ENCODE measurements at places on chromosomes 3 and 15.

DNA sequence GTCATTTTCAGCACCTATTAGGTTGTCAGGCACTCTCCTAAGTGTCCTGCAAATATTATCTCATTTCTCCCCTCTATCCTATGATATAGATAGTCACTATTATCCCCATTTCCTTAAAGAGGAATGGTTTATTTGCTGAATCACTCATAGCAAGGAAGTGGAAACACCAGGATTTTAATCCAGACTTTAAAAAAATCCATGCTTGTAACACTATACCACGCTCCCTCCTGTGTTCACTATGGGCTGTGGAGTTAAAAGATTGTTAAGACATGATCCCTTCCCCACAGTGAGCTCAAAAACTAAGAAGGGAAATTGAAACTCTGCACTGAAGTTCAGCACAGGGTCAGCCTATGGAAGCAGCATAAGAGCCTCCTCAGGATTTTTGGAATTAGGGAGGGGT, 60.2 kb downstream of the TMEM39A start:
- no peak for DNase-seq

- DNase-seq, result no peak
Observed at GRCh38 chr3:19739504-19739903, 194.5 kb downstream of the EFHB start.

GRCh38 chr3:16311960-16312451, 47.0 kb downstream of the OXNAD1 start:
- DNase-seq, result no peak

DNA sequence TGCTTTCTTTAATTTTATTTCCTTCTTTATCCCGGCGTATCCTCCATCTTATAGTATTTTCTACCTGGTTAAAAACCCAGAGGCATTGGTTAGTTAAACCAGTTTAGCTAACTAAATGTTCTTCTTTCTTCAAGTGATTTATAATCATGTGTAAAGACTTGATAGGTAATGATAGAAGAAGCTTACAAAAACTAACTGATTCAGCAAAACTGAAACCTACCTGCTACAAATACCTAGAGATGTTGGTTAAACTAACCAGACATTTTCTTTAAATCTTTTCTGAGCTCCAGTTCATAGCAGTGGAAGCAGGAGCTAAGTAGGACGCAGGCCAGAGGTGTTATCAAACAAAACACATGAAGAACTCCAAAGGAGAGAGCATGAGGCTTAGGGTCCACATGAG, 44.8 kb downstream of the LEO1 start:
- DNase-seq, result no peak

GRCh38 chr3:123387532-123387931, 61.4 kb downstream of the ADCY5 start:
- no peak for DNase-seq

DNA sequence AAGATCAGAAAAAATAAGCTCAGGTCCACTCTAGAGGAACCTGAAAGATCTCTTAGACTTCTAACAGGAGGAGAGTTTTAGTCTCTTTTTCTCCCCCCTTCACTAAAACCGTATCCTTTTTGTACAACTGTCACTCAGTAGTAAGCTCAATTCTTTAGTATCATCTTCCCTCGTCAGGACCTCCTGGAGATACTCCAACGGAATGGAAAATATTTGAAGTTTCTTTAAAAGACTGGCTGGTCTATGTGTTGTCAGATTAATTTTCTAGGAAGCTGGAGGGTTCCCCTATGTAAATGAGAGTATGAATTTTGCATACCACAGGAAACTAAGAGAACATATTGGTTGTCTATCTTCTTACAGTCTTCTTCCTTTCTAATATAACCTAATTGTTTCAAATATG, 747.7 kb upstream of the CBLB start:
- no peak for DNase-seq

DNA sequence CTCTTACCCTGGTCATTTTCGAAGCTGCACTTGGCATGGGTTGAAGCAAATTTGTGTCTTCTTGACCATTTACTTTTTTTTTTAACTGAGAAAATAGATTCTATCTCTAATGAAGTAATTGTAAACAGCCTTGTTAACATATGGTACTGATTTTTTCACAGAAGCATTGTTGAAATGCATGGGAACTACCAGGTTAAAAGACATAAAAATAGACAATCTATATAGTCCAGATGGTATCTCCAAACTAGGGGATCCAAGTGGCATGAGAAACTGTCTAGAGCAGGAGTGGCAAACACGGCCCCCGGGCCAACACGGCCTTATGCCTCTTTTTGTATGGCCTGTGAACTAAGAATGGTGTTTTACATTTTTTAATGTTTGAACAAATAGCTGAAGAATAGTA, 41.9 kb downstream of the CACNA1D start:
- no peak for DNase-seq

DNA sequence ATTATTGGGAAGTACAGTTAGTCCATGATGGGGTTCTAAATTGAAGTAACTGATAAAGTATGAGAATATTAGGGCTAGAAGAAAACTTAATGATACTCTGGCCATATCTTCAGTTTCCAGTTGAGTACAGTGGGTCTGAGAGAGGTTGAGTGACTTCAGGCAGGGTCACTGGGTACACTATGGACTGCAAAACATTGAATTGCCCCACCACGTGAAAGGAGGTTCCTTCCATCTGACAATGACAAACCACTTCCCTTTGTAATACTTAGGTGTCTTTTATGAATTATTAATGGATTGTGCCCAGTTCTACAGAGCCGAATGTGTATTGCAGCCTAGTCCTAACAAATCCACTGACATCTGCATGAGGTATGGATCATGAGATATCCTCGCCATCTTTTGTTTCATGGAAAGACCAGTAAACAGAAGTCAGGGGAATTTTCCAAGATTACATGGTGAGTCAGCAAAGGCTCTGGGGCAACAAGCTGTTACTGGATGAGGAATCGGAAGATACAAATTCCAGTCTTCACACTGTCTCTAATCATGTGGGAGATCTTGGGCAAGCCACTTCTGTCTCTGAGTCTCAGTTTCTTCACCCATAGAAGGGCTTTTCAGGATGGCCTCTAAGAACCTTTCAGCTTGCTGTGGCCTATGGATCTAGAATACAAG, 66.5 kb upstream of the BCL6 start:
- DNase-seq, result no peak
